ENCODE measurements at places on chromosomes 4 and X.

DNA sequence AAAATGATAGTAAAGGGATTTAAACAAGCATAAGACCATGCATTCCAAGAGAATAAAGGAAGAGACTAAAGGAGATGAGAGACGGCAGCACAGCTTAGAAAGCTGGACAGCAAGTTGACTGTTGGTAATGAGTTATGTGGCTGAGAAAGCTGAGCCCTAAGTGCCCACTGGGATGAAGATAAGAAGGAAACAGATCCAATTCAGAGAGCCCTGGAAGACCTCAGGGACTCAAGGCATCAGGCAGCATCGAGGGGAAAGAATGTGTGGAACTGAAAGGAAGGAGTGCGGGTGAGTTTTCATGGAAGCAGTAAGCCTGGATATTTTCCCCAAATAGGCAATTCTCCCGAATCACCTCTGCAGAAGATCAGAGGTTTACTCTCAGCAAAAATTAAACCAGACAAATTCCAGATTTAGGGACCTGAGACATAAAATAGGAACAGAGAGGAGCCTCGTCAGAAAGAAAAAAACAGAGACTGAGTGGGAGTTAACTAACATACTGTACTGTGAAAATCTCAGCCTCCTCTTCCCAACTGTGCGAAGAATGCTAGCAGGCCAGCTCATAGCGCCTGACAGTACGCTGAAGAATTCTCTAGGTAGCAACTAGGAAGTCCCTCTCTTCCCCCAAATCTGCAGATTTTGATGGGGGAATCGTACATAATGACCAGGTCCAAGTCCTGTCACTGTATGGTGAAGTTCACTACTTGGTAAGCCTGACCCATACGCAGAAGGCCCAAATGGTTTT lies 187.7 kb upstream of the TAPT1 start:
- DNase-seq, result no peak
- H3K27ac ChIP-seq, result no peak overlapping the region
- no peaks in the 10 kb centered on the region for H3K4me1 ChIP-seq

GRCh38 chr4:89538171-89538570 lies 230.6 kb upstream of the GPRIN3 start:
- peaks cover 2% of the 10 kb centered on the region for H3K4me1 ChIP-seq
- H3K36me3 ChIP-seq, result no peaks in the 10 kb centered on the region
- H3K27ac ChIP-seq, result no peak overlapping the region
- no peaks in the 10 kb centered on the region for H3K27me3 ChIP-seq
- DNase-seq, result no peak

DNA sequence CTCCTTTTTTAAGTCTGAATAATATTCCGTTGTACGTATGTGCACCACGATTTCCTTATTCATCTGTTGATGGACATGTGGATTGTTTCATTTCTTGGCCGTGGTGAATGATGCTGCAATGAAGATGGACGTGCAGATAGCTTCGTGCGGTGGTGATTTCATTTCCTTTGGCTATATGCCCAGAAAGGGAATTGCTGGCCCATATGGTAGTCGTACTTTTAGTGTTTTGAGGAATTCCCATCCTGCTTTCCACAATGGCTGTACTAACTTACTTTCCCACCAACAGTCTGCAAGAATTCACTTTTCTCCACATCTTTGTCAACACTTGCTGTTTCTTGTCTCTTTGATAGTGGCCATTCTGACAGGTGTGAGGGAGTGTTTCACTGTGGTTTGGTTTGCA lies 12.8 kb downstream of the ZFP42 start:
- no peaks in the 10 kb centered on the region for H3K4me1 ChIP-seq
- DNase-seq, result no peak
- H3K27ac ChIP-seq, result no peak overlapping the region
- no peaks in the 10 kb centered on the region for H3K27me3 ChIP-seq
- no peak overlapping the region for H3K4me3 ChIP-seq
- H3K36me3 ChIP-seq, result no peaks in the 10 kb centered on the region

- H3K36me3 ChIP-seq, result no peaks in the 10 kb centered on the region
- H3K4me1 ChIP-seq, result no peaks in the 10 kb centered on the region
- H3K27me3 ChIP-seq, result no peaks in the 10 kb centered on the region
- no peak for DNase-seq
Measured at GRCh38 chr4:113355550-113356371, 306.3 kb downstream of the ANK2 start.

DNA sequence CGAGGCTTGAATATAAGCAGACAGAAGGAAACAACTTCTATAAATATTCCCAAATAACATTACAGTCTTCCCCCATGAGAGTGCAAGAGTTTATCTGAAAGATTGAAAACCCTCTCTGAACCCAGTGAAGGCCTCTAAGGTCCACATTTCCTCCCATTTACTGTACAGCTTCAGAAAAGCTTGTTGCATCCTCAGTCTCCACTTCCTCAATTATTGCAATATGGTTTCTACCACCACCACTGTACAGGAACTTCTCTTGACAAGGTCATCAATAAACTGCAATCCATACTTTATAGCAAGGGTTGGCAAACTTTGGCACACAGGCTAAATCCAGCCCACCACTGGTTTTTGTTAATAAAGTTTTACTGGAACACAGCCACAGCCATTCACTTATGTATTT lies 239.0 kb downstream of the THOC2 start:
- H3K27me3 ChIP-seq, result no peaks in the 10 kb centered on the region
- H3K4me1 ChIP-seq, result no peaks in the 10 kb centered on the region
- no peak overlapping the region for H3K27ac ChIP-seq
- no peak for DNase-seq
- no peak overlapping the region for H3K4me3 ChIP-seq

DNA sequence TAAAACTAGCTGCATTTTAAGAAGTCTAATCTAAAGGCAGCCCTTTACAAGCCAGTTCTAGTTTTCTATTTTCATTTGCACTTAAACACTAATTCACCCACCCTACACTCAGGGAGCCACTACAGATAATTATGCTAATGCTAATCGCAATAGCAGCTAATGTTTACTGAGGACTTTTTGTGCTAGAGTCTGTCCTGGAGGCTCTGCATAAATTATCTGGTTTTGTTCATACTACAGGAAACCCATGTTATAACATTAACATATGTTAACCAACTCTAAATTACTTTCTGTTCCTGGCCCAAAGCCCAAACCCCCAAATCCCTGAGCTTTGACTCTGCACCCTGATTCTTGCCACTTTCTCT lies 480 bp upstream of the RADX start:
- H3K27ac ChIP-seq, result no peak overlapping the region
- H3K4me3 ChIP-seq, result peak overlapping the region; percentile 45
- H3K36me3 ChIP-seq, result no peaks in the 10 kb centered on the region
- H3K27me3 ChIP-seq, result no peaks in the 10 kb centered on the region
- no peak for DNase-seq

- H3K27ac ChIP-seq, result peak overlapping the region; percentile 40
- H3K27me3 ChIP-seq, result no peaks in the 10 kb centered on the region
- peak; percentile 77 for DNase-seq
- H3K36me3 ChIP-seq, result no peaks in the 10 kb centered on the region
Measured at GRCh38 chr4:17511509-17511949, 361 bp downstream of the QDPR start.

- H3K27ac ChIP-seq, result no peak overlapping the region
- H3K4me1 ChIP-seq, result no peaks in the 10 kb centered on the region
- H3K36me3 ChIP-seq, result no peaks in the 10 kb centered on the region
- no peak for DNase-seq
- no peak overlapping the region for H3K4me3 ChIP-seq
Measured at GRCh38 chr4:140924761-140925392, 168.7 kb upstream of the TBC1D9 start.

GRCh38 chr4:81651243-81651899 lies 179.7 kb upstream of the RASGEF1B start:
- H3K27me3 ChIP-seq, result no peaks in the 10 kb centered on the region
- DNase-seq, result no peak

DNA sequence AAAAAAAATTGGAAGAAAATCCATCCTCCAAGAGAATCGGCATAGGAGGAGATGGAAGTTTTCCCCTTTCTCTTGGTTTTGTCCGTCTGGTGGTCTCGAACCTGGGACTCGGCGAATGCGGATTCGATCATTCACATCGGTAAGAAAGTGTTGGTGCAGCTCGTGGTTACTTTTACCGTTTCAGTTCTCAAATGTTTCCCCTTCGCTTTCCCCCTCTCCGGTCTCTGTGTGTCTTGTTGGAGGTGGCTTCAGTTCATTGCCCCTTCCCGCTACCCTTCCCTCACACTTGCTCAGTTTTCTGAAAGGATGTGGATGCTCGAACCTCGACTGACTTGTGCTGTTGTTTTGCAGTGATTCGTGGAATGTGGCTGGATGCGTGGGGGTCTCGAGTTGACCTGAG lies 840 bp downstream of the GRID2 start:
- H3K4me1 ChIP-seq, result peaks cover 7% of the 10 kb centered on the region
- no peaks in the 10 kb centered on the region for H3K36me3 ChIP-seq
- H3K27me3 ChIP-seq, result no peaks in the 10 kb centered on the region
- H3K27ac ChIP-seq, result no peak overlapping the region
- DNase-seq, result no peak
- no peak overlapping the region for H3K4me3 ChIP-seq

DNA sequence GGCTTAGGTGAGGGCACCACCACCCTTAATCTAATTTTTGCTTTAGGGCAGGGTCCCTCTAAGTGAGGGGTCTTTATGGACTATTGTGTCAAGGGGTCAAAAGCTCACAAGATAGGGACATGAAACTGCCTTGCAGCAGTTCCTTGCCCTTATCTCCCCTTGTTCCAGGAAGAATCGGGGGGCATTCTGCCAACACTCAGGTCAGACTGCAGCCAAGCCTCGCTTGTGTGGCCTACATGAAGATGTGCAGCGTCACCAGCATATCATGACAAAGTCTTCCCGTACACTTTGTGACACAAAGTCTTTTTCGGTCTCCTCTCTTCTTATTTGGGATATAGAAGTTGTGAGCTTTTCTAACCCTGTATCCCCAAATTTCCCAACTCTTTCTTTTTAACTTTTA lies 17.5 kb upstream of the USP9X start:
- no peaks in the 10 kb centered on the region for H3K4me1 ChIP-seq
- H3K4me3 ChIP-seq, result no peak overlapping the region
- DNase-seq, result no peak

DNA sequence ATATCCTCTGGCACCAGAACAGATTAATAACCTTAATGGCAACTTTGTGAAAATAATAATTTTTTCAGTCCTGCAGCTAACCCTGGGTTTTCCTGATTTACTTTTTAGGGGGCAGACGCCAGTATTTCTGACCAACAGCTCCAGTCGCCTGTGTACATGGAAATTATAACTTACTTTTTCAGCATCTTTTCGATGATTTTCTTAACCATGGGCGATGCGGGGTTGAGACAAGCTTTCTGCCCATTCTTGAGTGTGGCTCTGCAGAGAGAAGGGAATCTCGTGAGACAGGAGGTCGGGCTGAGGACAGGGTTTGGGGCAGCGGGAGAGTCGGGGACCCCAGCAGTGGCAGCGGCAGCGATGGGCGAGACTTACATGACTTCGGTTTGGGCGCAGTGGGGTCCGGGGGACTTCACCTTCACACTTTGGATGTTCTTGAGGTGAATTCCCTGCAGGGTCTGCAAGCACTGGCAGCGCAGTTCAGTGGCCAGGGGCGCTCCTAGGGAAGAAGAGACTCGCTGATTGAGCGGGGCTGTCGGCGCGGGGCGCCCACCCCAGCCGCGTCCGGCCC lies 484 bp downstream of the CXCL2 start:
- H3K36me3 ChIP-seq, result no peaks in the 10 kb centered on the region
- H3K4me1 ChIP-seq, result peaks cover 2% of the 10 kb centered on the region
- DNase-seq, result peak; percentile 25
- peak overlapping the region; percentile 62 for H3K27ac ChIP-seq
- peak overlapping the region; percentile 56 for H3K4me3 ChIP-seq

DNA sequence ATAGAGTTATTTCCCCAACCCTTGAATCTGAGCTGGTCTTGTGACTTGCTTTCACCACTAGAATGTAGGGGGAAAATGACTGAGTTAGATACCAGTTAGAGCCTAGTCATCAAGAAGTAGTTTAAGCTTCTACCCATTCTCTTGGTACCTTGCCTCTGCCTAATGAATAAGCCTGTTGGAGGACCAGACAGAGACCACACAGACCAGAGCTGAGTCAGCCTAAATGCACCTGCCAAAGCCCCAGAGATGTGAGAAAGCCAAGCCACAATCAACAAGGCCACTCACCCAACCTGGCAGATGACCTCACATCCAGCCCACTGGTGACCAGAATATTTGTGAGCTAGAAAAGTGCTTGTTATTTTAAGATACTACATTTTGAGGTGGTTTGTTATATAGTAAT lies 85.2 kb upstream of the DCLK2 start:
- DNase-seq, result no peak
- no peaks in the 10 kb centered on the region for H3K27me3 ChIP-seq
- H3K4me1 ChIP-seq, result peaks cover 2% of the 10 kb centered on the region
- H3K4me3 ChIP-seq, result no peak overlapping the region

DNA sequence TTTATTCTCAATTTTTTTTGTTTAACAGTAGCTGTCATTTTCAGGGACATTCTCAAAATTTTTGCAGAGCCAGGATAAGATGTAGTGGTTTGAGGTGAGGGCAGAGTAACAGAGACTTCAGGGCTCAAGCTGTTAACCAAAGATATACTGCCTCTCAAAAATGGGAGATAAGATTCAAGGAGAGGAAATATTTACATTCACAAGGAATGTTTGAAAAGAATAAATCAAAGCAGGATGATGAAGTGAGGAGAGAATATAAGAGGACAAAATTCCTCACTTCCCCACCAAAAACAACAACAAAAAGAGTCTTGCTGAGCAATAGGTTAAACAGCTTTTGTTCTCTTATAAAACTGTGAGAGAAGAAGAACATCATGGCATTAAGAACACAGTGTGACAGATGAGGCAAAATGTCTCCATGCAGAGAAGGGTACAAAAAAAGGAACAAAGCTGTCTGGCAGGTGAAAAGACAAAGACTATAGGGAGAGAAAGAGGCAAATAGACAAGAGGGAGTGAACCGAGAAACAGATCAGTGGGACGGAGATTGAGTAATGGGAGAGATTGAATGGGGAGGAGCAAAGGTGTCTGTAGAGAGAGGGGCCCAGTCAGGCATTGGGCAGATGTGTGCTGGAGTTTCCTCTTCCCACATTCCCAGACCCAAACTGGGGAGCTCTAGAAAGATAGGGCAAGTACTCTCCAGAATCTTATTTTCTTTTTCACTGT lies 106.1 kb upstream of the TMEM150C start:
- H3K27me3 ChIP-seq, result no peaks in the 10 kb centered on the region
- no peak overlapping the region for H3K4me3 ChIP-seq
- DNase-seq, result no peak
- peaks cover 15% of the 10 kb centered on the region for H3K4me1 ChIP-seq
- H3K27ac ChIP-seq, result peak overlapping the region; percentile 18

DNA sequence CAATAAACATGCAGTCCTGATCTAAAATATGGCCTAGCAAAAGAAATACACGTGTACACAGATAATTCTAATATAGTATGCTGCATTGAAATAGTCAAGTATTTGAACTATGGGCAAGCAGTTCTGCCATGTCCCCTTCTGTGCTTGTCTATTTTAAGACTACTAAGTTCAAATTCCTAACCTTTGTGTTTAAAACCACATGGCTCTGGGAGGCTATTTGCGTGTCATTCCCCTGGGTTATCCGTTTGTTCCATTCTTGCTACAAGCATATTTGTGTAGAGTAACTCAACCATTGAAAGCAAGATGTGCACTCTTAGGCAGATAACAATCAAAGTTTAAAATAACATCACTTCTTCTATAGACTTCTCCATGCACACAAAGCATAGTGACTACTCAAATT lies 25.4 kb upstream of the TBC1D1 start:
- DNase-seq, result no peak
- no peak overlapping the region for H3K4me3 ChIP-seq
- no peaks in the 10 kb centered on the region for H3K27me3 ChIP-seq
- H3K36me3 ChIP-seq, result no peaks in the 10 kb centered on the region
- H3K27ac ChIP-seq, result no peak overlapping the region

Data from ovary (tissue), 10 donors.